ENCODE measurements at places on chromosomes 7 and 10.

GRCh38 chr10:30830315-30831230, 201.0 kb upstream of the LYZL2 start:
- DNase-seq = no peak

DNA sequence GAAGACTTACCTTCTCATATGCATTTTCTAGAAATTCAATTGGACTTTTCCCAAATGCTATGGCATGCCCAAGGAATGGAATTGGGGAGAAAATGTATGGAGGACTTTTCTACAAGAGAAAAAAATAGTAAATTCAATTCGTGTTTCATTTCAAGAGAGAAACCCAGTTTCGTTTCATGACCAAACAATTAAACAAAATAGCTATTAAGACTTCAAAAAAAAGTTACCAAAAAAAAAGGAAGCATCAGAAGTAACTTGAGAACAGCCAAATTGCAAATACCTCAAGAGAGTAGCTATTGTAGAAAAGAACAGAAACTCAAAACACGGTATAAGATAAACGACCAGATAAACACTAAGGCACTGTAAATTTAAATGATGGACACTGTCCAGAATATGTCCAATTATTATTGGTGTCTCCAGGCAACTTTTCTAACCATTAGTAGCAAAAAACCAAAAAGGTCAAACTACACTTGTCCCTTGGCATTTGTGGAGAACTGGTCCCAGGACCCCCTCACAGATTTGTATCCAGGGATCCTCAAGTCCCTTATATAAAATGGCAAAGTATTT, 2.4 kb downstream of the CYP51A1 start:
- DNase-seq = no peak

DNA sequence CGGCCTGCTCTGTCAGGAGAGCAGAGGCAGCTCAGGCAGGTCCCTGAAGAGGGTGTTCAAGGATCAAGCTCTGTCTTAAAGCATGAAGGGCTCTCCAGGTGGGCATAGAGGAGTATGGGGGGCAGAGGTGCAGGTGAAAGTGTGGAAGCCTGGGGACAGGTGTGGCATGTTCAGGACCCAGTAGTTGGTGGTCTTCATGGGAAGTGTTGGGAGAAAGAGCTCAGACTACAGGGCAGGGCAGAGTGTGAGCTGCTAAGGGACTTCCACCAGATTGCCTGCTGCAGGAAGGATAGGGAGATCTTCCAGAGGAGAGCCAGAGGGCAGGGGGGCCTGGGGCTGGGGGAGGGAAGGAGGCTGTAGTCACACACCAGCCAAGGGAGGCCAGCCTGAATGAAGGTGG, 156.5 kb upstream of the GDF10 start:
- DNase-seq = no peak

GRCh38 chr7:155300641-155301452, 3.2 kb downstream of the INSIG1 start:
- no peak for DNase-seq

GRCh38 chr7:37045681-37046179, 321.4 kb upstream of the AOAH start:
- DNase-seq = no peak

GRCh38 chr7:114229246-114229645, 185.4 kb upstream of the FOXP2 start:
- no peak for DNase-seq

DNA sequence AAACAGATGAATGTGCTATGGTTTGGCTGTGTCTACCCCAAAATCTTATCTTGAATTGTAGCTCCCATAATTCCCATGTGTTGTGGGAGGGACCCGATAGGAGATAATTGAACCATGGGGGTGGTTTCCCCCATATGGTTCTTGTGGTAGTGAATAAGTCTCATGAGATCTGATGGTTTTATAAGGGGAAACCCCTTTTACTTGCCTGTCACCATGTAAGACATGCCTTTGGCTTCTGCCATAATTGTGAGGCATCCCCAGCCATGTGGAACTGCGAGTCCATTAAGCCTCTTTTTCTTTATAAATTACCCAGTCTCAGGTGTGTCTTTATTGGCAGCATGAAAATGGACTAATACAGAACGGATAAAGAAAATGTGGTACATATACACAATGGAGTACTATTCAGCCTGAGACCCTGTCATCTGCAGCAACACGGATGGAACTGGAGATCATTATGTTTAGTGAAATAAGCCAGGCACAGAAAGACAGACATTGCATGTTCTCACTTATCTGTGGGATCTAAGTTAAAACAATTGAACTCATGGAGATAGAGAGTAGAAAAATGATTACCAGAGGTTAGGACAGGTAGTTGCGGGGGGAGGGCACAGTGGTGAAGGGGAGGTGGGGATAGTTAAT, 587.6 kb upstream of the NRP1 start:
- no peak for DNase-seq

DNA sequence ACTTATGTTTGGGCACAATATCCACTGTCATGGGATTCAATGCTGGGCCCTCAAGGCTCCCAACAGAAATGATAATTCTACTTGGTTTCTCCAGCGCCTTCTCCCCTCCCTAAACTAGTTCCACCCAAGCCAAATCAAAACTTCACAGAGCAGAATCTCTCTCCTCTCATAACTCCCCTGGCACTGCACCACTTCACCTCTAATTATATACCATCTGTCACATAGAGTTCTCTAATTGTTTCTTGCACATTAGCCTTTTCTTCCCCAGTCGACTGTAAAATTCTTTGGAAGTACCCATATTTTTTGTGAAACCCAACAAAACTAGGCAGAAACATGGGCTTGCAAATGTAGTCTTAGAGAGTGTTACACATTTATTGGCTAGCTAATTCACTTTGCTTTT, 8.1 kb downstream of the SGMS1 start:
- DNase-seq = no peak

DNA sequence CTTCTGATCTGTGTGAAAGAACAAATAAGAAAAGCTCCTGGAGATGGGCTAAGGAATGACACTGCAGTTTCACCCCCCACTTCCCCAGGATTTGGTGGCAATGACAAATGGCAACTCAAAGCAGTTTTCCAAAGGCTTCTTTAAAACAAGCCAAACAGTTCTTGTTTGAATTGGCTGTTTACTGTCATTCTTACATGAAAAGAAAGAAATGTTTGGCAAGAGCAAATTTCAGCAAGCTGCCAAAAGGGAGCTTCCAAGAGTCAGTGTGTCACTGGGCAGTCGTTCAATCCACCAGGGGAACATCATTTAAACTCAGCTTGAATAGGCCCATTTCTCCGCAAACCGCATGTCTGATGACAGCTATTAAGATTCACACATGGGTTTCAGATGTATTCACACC, 119.0 kb upstream of the RHOBTB1 start:
- no peak for DNase-seq

- no peak for DNase-seq
These were observed 188.6 kb downstream of the ETV1 start for GRCh38 chr7:13800694-13801448.

DNA sequence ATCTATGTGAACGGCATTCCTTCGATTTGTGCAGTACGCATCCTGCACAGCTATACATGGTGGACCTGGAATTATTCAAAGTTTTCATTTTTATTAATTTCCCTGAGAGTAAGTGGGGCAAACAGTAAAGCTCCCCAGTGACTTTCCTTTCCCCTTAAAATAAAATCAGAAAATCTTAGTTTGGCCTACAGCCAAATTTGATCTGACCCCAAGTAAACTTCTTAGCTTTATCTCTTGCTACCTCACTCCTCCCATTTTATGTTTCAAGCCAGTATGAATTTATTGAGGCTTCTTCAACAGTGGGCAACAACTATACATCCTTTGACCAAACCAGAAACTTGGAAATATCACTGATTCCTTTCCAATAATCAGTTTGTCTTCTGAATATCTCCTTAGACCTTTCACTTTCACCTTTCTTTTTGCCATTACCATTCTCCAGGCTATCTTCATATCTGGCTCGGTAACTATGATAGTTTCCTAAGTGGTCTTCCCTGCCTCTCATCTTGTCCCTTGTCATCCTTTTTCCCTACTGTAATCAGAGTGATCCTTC, 11.1 kb downstream of the SPAG6 start:
- no peak for DNase-seq

- no peak for DNase-seq
These were observed 3.2 kb downstream of the MGMT start for GRCh38 chr10:129470103-129470851.

- DNase-seq = no peak
These were observed 16.5 kb upstream of the CLDN3 start for GRCh38 chr7:73786588-73786987.

DNA sequence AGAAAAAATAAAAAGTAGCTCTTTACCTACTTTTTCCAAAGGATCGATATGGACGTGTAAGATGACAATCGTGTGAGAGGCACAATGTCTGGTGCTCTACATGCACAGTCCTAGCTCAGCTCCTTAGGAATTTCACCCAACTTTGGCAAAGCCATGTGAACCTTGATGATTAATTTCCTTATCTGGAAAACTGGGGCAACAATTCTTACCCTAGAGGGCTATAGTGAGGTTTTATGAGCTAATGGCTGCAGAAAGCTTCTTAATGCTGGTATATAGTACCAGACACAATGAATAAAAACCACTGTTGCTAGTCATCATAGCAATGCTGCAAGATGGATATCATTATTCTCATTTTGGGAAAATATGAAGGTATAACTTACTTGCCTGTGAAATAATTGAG, 202.7 kb downstream of the PARD3 start:
- no peak for DNase-seq
